ENCODE measurements at places on chromosomes 1 and 21.
A peak's percentile ranks its signal among the peaks of the same experiment; 100 is the strongest.

DNA sequence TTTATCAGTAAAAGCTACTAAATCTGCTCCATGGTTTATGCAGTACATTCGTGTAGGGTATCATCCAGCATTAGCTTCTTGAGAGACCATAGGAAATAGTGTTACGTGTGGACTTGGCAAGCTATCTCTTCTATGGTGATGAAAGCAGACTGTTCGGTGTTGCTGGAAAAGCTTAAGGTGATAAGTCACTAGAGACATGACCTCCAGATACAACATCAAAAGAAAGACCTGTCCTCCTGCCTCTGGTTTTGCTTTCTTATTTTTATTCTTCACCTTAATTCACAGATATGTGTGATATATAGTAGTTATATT lies 53.5 kb upstream of the S1PR1 start:
- no peak for DNase-seq

DNA sequence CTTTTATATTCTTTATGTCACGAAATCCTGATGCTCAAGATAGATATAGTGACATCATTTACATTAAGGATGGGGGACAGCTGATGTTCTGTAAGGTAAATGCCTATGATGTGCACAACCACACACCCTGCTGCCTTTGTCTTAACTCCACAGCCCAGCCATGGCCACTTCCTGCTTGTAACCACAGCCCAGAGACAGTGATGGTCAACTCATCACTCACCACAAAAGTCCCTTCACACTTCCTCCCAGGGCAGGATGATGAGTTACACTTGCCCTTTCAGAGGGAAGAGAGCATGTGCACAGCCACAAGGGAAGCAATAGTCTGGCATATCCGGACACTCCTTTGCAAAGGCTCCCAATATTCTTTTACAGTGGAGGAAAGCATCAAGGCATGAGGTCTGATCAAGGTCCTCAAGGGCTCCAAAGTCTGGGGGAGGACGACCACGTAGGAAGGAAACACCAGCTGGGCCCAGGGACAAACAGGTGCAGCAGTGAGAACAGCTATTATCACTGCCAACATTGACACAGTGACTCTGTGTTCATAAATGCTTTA lies 53.8 kb downstream of the PLPP3 start:
- DNase-seq: peak; percentile 21

DNA sequence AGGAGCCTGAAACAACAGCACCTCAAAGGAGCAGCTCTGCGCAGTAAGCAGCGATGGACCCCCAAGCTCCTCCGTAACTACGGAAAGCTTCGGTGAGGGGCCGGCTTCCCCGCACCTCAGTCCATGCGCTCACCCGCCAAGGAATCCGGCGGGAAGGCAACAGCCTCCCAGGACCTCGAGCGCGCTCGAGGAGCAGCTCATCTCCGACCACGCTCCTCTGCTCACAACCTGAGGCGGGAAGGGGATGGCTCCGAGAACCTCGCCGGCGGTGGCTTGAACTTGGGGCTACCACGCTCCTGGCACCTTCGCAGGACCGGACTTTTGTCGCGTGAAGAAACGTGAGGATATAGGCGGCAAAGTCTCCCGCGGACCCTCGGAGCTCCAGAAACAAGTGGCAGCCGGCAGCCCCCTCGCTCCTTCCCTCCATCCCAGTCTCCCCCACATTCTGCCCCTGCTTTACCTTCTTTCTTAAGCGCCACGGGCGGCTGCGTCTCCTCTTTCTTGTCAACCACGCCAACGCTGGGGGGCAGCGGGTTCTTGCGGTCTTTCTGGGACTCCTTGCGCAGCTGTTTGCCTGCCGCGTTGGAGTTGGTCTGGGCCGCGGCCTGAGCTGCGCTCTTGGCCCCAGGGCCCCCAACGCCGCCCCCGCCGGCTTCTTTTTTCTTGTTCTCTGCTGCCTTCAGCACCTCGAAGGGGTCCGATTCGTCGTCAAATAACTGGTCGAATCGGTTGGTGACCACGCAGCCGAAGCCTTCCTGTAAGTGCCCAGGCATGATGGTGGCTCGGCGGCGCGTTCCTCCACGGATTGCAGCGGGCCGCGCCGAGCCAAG lies 459 bp downstream of the SERBP1 start:
- no peak for DNase-seq

GRCh38 chr1:73998348-73998959 lies 199.5 kb downstream of the LRRIQ3 start:
- DNase-seq: peak; percentile 51

GRCh38 chr1:98482611-98483010 lies 178.9 kb upstream of the SNX7 start:
- DNase-seq: no peak

- DNase-seq: no peak
These were observed 46.2 kb downstream of the SYT2 start for GRCh38 chr1:202664083-202664482.

- no peak for DNase-seq
These were observed 8.9 kb downstream of the CSRP1 start for GRCh38 chr1:201497935-201498509.

DNA sequence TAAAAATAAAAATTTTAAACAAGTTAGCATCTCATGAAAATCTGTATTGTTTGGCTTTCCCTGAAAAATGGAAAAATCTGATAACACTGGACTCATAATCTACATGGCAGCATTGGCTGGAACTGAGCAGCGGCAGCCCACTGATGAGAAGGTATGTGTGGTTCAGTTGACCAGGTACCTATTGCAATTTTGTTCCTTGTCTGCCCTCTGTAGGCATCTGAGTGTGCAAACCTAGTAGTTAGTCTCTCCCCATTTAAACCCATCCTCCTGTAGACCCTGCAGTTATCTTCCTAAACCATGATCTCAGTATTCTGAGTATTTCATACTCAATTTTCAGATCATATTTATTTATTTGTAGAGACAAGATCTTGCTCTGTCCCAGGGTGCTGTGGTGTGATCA lies 59.4 kb upstream of the SERBP1 start:
- DNase-seq: peak; percentile 20

GRCh38 chr1:15425521-15425920 lies 12.7 kb upstream of the CTRC start:
- DNase-seq: no peak

DNA sequence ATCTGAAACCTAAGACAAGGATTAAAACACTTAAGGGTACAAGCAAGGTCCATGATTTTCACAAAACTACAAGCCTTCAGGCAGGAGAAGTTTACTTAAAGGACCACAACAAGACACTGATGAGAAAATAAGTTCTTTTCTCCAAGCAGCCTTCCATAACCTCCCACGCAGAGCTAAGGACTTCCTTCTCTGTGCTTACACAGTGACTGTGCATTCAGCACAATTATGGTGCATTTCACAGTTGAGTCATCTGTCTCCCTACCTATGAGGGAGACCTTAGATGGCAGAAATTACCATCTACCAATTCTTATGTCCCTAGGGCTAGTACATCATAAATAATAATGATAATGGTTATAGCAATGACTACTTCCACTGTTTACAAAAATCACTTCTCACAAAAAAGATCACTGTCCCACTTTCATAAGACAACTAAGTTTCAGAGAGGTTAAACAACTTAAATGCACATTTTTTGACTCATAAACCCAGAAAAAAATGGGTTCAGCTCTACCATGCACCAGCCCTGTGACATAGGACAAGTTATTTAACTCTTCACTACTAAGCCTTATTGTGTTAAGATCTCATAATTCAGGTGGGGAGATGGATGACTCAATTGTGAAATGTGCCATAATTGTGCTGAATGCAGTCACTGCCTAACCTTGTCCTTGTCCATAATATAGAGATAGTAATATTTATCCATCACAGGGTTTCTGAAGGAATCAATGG lies 45.3 kb downstream of the TARBP1 start:
- DNase-seq: no peak

GRCh38 chr1:232635778-232636356 lies 5.9 kb upstream of the SIPA1L2 start:
- peak; percentile 76 for DNase-seq

All from Jurkat, Clone E6-1 (cell line).